Daoy (cell line): ENCODE measurements at places on chromosomes 3 and 15. TPM values are rescaled to one million over a fixed set of nuclear protein-coding genes. Genes with fewer than 3 reads are reported as not detected.

TOPBP1 gene
- total RNA-seq, result 83.4 and 84.9 TPM in 2 replicates

CPOX gene
- total RNA-seq, result 53.9 and 58.9 TPM in 2 replicates

PML gene
- total RNA-seq, result 42.0 and 46.5 TPM in 2 replicates

CTXND1 gene
- total RNA-seq, result not detected in 2 replicates

FEZF2 gene
- total RNA-seq, result not detected in 2 replicates

LTK gene
- total RNA-seq, result 0.40 and 0.57 TPM in 2 replicates
